ENCODE measurements at places on chromosomes 4 and X. TPM values are rescaled to one million over a fixed set of nuclear protein-coding genes. Genes with fewer than 3 reads are reported as not detected.

PARM1 gene
- 58.7 TPM for total RNA-seq

WWC2 gene
- 30.2 TPM for total RNA-seq

DNA sequence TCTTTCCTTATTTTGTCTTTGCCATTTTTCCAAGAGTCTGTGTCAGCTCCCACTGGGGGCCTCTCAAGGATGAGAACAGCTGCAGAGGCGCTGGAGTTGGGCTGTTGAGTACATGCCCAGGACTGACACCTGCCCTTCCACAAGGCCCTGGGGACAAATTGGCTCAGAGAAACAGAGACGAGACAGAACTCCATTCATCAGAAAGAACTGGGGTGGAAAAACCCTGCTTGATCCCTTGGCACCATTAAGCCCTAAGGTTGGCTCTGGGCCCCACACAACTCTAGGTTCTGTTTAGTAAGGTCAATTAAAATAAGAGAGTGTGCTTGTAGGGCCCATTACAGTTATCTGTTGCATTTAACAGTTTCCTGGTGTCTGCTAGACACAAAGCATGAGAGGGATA is 63.6 kb downstream of the DCX start:
- DNase-seq, result no peak

GRCh38 chr4:76744241-76744921 is 153.6 kb downstream of the SOWAHB start:
- DNase-seq, result no peak

DNA sequence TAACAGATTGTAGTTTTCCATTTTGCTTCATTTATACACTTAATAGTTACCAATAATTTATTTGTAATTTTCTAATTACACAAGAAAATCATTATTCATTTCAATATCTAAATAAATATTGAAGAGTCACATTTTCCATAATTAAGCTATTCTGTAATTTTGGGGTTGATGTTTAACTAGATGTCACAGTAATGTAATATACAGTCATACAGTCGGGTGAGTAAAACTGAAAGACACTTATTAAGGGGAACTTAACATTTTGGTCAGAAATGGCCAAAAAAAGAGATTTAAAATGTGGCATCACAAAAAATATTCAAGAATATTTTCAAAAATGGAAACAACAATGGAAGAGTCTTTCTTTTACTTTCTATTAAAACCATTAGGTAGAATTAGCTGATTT is 1080.3 kb downstream of the ARAP2 start:
- no peak for DNase-seq

DNA sequence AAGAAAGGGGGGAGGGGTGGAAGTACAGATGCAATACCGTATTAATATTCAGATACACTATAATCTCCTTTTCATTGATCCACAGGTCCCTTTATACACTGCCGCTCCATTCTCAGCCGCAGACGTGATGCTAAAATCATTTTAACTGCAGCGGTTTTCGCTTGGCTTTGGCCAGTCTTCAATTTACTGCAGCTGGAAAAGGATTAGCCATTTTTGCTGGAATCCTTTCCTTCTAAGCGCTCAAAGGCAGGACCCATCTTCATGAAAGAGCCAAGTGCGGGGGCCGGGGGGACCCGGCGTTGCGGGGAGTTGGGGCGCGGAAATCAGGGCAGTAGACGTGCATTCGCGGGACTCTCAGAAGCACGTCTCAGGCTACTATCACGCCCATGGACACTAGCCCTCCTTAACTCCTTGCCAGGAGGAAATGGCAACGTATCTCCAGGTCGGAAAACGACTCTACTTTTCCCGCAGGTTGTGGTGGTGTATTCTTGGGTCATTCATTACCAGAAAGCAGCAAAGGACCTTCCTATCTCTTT is 1.7 kb upstream of the PCDH10 start:
- no peak for DNase-seq
